ENCODE measurements at places on chromosomes 1 and 21.

DNA sequence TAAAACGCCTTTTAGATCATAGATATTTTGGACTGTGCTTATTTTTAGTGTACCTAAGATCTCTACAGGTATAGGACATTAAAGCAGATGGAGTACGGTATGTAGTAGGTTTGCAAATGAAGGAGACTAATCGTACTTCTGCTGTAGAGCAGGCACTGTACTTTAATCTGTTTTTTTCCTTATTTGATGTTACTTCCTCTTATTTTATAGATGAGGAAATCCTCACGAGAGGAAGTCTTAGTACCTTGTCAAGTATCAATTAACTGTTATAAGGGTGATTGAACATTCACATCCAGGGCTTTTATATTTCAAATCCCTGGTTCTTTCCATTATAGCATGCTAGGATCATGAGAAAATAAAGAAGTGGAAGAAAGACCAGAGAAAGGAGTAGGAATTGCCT, 41.1 kb downstream of the CACHD1 start:
- no peak for DNase-seq

DNA sequence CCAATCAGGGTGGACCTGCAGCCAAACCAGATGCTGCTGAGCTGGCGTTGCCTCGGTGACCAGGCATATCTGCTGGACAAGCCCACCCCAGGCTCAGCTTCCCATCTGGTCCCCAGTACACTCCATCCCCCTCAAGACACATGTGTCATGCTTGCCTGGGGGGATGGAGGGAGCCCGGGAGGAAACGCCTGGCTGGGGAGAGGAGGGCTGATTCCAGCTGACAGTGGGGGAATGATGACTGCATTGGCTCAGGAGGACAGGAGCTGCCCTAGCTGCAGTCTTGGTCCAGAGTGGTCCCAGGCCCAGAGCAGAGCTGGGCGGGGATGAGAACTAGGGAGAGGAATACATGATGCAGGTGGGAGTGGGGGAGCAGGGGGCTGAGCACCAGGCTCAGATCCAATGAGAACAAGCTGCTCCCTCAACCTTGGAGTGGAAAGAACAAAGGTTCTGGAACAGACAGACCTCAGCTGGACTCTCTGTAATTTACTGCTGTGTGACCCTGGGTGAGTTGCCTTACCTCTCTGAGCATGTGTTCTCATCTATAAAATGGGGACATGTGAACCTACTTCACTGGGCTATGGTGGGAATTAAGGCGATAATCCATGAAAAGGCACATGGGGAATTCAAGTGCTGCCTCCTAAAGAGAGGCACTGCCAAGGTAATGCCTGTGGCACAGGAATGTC, 23.1 kb upstream of the ECE1 start:
- no peak for DNase-seq

- DNase-seq, result no peak
Observed at GRCh38 chr21:46482846-46483231, 24.1 kb downstream of the DIP2A start.

GRCh38 chr1:207972337-207972736, 61.4 kb upstream of the CD34 start:
- peak; percentile 64 for DNase-seq

DNA sequence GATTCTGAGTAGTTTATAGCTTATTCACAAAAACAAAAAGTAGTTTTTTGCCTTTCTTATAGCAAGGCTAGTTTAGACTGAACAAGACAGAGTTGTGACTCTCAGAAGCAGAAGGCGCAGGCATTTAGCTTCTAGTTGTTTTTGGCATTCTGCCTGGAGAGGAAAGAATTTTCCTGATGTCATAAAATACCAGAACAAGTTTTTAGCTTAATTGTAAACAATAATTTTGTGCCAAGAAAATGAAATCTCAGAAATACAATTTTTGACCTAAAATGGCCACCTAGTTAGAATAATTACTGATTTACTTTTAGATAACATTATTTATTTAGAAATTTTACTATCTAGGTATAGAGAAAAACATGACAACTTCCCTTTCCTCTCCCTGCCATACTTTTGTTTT, 1.0 kb downstream of the DNAJB4 start:
- no peak for DNase-seq

- no peak for DNase-seq
Observed at GRCh38 chr1:201753492-201753891, 75.5 kb upstream of the IPO9 start.

DNA sequence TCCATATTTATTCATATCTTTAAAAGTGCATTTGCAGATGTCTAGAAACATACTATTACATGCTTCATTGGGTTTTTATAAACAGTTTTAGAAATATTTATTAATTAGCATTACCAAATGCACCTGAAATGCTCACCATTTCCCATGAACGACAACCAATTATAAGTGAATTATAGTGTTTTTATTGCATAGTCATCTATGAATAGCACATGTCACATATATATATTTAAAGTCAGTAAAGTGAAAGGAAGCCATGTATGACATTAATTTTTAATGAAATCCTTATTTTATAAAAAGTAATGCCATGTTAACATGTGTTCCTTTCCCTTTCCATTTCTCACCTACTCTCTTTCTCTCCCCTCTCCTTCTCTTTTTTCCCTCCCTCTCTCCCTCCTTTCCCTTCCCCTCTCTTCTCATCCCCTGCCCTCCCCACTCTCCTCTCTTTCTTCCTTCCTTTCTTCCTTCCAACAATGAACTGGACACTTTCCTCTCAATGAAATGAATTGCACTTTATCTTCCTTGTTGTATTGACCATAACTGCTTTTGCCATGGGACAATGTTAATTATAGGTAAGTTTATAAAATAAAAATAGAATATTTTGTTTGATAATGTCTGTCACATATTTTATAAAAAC, 179.3 kb downstream of the NCAM2 start:
- DNase-seq, result no peak

DNA sequence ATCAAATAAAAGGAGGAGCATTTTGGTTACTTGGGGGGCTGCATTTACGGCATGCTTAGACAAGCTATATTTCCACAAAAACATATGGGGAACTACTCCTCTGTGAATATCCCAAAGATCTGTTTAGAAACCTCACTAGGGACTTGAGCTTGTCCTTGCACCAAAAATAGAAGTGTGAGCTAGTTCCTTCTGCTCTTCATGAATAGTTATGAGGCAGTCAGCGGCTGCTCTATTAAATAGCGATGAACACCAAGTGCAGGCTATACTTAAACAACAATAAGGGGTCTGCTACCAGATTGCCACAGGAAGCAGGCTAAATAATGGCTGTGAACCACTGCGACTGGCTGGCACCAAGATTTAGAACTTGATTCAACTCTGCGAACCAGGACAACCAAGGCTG, 190.1 kb downstream of the PCP4 start:
- no peak for DNase-seq

- DNase-seq, result no peak
Observed at GRCh38 chr1:7477593-7477992, 293.5 kb upstream of the VAMP3 start.

DNA sequence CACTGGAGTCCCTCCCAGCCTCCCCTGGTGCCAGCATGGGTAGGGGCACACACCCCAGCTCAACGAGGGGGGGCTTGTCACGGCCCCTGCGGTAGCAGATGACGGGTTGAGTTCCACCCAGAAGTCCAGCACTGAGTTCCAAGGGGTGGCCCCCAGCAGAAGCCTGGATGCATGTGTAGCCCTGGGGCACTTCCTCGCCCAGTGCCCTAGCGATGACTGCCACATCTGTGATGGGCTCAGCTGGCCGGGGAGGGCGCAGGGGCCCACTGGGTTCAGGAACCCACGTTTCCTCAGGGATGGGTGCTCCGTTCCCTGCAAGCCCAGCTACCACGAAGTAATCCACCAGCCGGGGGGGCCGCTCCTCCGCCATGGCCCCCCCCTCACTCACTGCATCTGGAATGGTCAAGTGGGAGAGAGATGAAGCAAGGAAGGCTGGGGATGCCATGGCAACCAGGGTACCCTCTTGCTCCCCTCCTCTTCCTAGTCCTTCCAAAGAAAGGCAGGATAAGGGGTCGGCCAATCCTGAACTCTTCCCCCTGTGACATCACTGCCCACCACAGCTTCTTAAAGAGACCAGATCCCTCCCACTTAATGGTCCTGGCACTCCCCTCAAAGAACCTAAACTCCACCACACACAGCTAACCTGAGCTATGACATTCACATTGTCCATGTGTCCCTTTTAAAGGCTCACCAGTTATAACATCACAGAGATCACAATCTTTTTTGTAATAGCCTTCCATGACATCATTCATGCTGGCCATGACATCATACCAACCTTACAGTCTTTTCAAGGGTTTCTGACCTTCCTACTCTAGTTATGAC, 2.3 kb downstream of the DENND4B start:
- DNase-seq, result no peak

GRCh38 chr1:150550222-150551050, 1.2 kb downstream of the ADAMTSL4 start:
- DNase-seq, result no peak

- no peak for DNase-seq
Observed at GRCh38 chr1:31441073-31441472, 28.1 kb downstream of the SERINC2 start.

- DNase-seq, result no peak
Observed at GRCh38 chr1:12095452-12096263, 32.6 kb downstream of the TNFRSF8 start.

- DNase-seq, result no peak
Observed at GRCh38 chr1:151273924-151274466, 8.1 kb upstream of the ZNF687 start.

DNA sequence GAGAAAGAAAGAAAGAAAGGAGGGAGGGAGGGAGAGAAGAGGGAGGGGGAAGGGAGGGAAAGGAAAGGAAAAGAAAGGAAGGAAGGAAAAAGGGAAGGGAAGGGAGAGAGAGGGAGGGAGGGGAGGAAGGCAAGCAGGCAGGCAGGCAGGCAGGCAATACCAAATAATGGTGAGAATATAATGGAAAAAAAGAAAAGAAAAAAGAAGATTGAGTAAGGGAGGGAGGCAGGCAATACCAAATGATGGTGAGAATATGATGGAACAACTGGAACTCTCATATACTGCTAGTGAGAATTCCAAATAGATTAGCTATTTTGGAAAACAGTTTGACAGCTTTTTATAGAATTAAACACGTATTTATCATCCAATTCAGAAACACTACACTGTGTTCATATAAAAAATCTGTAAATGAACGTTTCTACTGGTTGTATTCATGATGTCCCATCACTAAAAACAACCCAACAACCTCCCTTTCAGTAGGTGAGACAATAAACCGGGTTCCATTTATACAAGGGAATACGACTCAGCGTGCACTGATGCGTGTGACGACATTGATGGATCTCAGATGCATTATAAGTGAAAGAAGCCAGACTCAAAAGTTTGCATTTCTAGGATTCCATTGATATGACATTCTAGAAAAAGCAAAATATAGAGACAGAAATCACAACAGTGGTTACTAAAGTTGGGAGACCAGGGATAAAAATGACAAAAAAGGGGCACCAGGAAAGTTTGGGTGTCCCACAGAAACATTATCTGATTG, 226.4 kb downstream of the DSCAM start:
- DNase-seq, result no peak

DNA sequence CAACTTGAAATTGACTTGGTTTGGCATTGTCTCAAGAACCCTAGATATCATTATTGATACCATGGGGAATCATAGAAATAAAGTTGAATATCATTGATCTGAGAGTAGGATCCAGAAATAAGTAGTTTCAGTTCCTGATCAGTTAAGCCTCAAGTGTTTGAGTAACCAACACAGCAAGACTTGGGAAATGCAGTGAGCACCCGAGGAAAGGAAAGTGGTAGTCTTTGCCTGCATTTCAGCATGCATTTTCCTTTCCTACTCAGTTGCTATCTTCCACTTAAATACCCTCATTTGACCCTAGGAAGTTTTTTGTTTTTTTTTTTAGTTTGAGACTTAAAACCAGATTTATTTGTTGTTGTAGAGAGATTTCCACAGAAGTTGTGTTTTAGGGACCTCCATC, 18.9 kb downstream of the CLEC20A start:
- no peak for DNase-seq

DNA sequence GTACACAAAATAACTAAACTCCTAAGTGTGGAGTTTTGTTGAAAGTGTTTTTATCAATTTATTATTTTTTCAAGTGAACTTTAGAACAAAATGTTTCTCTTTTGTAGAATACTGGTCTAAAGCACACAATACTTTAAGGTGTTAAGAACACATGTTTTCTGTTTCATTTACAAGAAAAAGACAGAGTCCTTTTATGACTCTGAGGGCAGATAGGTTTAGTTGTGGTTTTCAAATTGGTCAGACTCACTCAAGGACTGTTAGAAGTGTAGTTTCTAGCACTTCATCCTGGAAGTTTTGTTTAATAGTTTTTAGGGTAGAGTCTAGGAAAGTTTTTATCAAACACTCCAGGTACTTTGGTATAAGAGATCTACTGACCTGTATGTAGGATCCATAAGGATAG, 376.5 kb downstream of the LRRIQ3 start:
- no peak for DNase-seq

GRCh38 chr1:241022366-241022765, 334.6 kb downstream of the RGS7 start:
- DNase-seq, result no peak

GRCh38 chr1:68128157-68128556, 77.7 kb upstream of the DIRAS3 start:
- DNase-seq, result no peak

- DNase-seq, result no peak
Observed at GRCh38 chr1:200346700-200347099, 63.1 kb downstream of the ZNF281 start.

DNA sequence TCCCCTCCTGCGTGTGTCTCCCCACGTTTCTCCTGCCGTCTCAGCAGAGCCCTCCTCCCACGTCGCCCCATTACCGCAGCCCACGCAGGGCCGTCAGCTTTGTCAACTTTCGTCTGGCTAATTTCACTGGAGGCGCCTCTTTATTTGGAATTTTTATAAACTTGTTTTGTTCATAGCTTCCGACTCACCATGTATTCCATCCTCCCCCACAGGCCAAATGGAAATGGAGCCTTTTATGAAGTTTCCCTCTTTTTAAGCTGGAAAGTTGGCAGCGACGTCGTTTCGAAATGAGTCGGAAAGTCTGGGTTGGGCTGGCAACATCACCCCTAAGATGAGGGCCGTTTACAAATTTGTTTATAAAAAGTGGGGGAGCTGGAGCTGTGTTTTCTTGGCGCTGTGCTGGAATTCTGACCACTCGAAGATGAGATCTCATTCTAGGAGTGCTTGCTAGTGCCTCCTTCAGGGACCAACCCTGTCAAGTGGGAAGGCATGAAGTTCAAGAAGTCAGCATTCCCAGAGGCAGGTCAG, 23.7 kb upstream of the SLC45A1 start:
- no peak for DNase-seq

GRCh38 chr1:39737546-39738169, 1.0 kb upstream of the PPIE start:
- DNase-seq, result peak; percentile 65

DNA sequence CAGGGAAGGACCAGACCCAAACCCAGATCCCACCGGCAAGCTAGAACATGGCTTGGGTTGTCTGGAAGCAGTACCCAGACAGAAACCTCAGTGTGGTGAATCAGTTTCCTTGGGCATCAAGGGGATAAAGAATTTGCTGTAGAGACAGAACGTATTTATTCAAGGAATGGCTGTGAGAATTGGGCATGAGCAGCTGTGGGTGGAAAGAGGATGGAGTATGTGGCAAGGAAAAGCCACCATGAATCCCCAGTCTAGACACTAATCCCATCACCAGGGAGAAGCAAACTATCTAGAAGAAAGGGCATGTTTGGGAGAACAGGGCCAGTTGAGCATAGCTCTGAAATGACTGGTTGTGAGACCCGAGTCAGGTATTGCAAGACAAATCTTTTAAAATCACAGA, 109.2 kb downstream of the TOMM20 start:
- DNase-seq, result no peak

Data from vagina (tissue), 2 donors.